ENCODE measurements at places on chromosomes 13 and 19.

GRCh38 chr13:97749174-97749573 lies 204.3 kb upstream of the IPO5 start:
- DNase-seq = no peak

GRCh38 chr13:74707291-74707690 lies 573.1 kb upstream of the KLF12 start:
- no peak for DNase-seq

DNA sequence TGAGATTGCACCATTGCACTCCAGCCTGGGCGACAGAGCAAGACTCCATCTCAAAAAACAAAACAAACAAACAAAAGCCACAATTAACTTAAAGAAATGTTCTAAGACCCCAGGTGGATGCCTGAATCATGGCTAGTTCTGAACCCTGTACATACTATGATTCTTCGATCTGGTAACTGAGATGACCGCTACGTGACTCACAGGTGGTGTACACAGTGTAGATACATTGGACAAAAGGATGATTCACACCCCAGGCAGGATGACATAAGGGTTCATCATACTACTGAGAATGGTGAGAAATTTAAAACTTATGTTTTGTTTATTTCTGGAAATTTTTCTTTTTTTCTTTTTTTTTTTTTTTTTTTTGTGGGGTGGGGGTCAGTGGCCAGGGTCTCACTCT lies 6.5 kb downstream of the ZNF426 start:
- no peak for DNase-seq

GRCh38 chr13:56681404-56681803 lies 459.3 kb upstream of the PRR20A start:
- DNase-seq = no peak

GRCh38 chr13:66835040-66835628 lies 395.0 kb downstream of the PCDH9 start:
- DNase-seq = no peak
